Lower lobe of right lung (tissue), 2 donors: ENCODE measurements at places on chromosomes 2 and 18. TPM values are rescaled to one million over a fixed set of nuclear protein-coding genes. Genes with fewer than 3 reads are reported as not detected.

GRCh38 chr2:172525601-172526000 is 30.3 kb upstream of the PDK1 start:
- no peaks in the 10 kb centered on the region for H3K36me3 ChIP-seq
- no peaks in the 10 kb centered on the region for H3K27me3 ChIP-seq
- DNase-seq = no peak
- no peaks in the 10 kb centered on the region for H3K4me1 ChIP-seq
- no peak overlapping the region for H3K4me3 ChIP-seq
- no peak overlapping the region for H3K27ac ChIP-seq

GRCh38 chr2:217950401-217950871 is 52.4 kb downstream of the TNS1 start:
- no peak for DNase-seq
- no peaks in the 10 kb centered on the region for H3K36me3 ChIP-seq
- peaks cover 66% of the 10 kb centered on the region for H3K4me1 ChIP-seq
- H3K27me3 ChIP-seq = no peaks in the 10 kb centered on the region
- H3K4me3 ChIP-seq = no peak overlapping the region

The SERPINB3 gene
- total RNA-seq = not detected

GRCh38 chr2:1594123-1594372 is 150.3 kb downstream of the PXDN start:
- H3K27ac ChIP-seq = no peak overlapping the region
- peaks cover 30% of the 10 kb centered on the region for H3K4me1 ChIP-seq
- DNase-seq = no peak
- no peaks in the 10 kb centered on the region for H3K36me3 ChIP-seq
- no peak overlapping the region for H3K4me3 ChIP-seq

DNA sequence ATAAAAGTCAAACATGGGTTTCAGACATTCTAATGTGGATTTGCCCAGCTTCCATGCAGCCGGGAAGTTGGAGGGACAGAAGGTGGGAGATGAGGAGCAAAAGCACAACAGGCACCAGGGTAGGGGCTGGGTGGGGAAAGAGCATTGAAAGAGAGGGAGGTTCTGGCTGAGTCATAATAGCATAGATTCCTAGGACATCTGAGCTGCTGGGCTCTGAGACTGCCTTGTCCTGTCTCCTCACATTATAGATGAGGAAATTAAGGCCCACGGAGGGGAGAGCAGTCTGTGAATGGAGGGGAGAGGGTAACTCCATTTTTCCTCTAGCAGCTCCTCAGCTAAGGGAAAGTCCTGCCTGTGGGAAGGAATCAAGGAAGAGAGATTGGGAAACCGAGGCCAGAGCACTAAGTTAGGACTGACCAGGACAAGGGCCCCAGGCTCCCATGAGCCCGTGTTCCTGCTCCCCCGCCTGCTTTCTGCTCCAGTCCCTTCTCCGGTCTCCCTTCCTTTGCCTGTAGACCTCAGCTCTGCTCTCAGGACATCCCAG is 26.2 kb downstream of the SH2D6 start:
- H3K36me3 ChIP-seq = no peaks in the 10 kb centered on the region
- H3K27me3 ChIP-seq = no peaks in the 10 kb centered on the region
- DNase-seq = no peak
- H3K27ac ChIP-seq = no peak overlapping the region
- no peak overlapping the region for H3K4me3 ChIP-seq

The MGAT5 gene
- total RNA-seq = 61.7 TPM

DNA sequence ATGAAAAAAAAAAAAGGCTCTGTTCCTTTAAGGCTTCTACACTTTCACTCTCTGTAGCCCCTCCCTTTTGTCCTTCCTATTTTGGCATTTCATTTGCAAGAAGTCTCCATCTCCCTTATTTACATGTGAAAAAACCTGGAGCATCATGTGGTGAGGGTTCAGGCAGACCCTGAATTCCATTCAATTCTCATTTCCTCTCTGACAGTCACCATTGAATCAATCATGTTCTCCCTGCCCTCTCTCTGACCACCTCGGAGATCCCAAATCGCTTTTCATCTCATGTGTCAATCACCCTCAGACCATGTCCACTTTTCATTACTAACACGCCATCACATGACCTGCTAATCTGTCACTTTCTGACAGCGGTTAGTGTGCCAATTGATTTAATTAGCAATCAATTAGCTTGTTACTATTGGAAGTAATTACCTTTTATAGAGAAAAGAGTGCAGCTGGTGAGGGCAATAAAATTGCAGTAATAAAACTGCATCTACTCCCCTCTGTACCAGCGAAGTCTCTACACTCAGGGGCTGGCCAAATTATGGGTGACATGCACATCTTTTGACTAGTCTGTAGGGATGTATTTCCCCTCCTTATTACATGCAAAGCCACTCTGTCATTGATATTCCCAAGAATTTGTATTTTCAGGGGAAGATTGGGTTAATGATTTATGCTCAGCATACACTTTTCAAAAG is 317.4 kb downstream of the EN1 start:
- H3K4me3 ChIP-seq = no peak overlapping the region
- H3K27ac ChIP-seq = no peak overlapping the region
- no peaks in the 10 kb centered on the region for H3K27me3 ChIP-seq
- no peak for DNase-seq
- no peaks in the 10 kb centered on the region for H3K36me3 ChIP-seq
- no peaks in the 10 kb centered on the region for H3K4me1 ChIP-seq

DNA sequence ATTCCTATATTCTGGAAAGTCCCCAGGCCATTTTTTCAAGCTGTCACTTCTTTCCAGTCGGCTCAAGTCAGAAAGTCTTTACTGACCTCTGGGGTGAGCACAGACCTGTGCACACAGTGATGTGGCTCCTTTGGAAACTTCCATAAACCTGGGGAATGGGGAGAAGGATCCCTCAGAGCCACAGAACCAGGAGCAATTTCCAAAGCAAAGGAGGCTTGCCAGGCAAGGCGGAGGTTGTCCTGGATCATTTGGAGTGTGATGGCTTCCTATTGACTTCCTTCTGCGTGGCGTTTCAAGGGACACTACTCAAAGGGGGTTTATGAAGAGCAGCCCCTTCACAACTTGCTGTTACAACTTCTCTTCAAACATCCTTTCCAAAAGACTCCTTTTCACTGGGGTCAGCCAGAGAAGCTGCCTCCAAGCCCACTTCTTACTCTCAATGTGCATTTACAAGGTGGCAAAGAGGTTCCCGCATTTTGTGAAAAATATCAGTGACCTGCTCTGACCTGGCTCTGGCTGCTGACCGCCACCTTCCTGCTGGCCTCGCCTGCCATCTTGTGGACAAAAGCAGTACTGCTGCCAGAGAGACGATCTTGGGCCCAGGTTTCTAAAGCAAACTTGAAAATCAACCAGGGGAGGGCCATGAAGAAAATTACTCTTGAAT is 18.2 kb upstream of the TMEM247 start:
- peaks cover 34% of the 10 kb centered on the region for H3K4me1 ChIP-seq
- no peaks in the 10 kb centered on the region for H3K36me3 ChIP-seq
- DNase-seq = peak; percentile 81

The MDH1B gene
- 3.3 TPM for total RNA-seq

GRCh38 chr2:220065581-220065980 is 438.2 kb downstream of the SLC4A3 start:
- H3K4me3 ChIP-seq = no peak overlapping the region
- no peaks in the 10 kb centered on the region for H3K27me3 ChIP-seq
- no peaks in the 10 kb centered on the region for H3K36me3 ChIP-seq
- no peak for DNase-seq
- H3K4me1 ChIP-seq = no peaks in the 10 kb centered on the region
- H3K27ac ChIP-seq = no peak overlapping the region

GRCh38 chr2:225468131-225468530 is 68.6 kb downstream of the NYAP2 start:
- no peaks in the 10 kb centered on the region for H3K27me3 ChIP-seq
- no peak for DNase-seq
- H3K27ac ChIP-seq = no peak overlapping the region
- no peaks in the 10 kb centered on the region for H3K4me1 ChIP-seq
- no peaks in the 10 kb centered on the region for H3K36me3 ChIP-seq
- no peak overlapping the region for H3K4me3 ChIP-seq

DNA sequence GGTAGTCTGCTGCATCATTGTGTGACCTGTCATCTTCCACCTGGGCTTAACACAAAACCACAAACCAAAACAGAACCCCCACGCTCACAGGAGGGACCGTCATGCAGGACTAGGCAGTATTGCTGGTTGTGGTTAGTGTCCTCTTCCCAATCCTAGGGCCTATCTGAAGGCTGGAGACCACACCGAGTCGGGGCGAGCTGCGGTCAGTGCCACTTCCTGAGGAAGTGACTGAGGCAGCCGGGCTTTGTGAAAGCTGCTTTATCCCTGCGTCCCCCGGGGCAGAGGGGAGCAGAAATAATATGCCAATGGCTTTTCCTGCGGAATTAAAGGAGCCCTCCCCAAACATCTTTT is 22.9 kb downstream of the ZNF532 start:
- no peaks in the 10 kb centered on the region for H3K27me3 ChIP-seq
- H3K4me1 ChIP-seq = peaks cover 31% of the 10 kb centered on the region
- peak overlapping the region; percentile 68 for H3K27ac ChIP-seq
- DNase-seq = peak; percentile 81
- H3K4me3 ChIP-seq = peak overlapping the region; percentile 6

The WIPF1 gene
- 84.4 TPM for total RNA-seq

The SCG2 gene
- 0.71 TPM for total RNA-seq

The ZEB2 gene
- total RNA-seq = 220 TPM

The LYG2 gene
- total RNA-seq = not detected

The FBLN7 gene
- total RNA-seq = 2.0 TPM

DNA sequence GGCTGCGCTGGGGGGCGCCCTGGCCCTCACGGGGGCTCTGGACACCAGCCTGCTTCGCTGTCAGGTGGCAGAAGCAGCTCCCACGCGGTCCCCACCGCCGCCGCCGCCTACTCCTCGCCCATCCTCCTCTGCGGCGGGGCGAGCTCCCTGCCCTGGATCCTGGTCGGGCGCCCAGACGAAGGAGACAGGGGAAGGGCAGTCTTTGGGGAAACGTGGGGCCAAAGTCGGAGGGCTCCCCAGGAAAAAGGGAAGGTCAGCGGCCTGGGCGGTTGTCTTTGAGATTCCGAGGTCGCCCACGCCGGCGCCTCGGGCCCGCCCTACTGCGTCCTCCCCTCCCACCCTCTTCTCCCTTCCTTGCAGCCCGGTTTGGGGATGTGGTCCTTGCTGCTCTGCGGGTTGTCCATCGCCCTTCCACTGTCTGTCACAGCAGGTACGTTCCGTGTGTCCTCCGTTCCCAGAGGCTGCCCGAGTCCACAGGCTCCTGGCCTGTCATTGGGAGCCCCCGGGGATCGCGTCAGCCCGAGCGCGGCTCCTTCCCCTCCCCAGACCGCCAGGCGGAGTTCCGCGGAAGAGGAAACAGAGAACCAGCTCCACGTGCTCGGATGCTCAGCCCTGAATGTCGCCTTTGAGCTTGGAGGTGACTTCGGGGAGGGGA is 800 bp downstream of the IL1RL2 start:
- no peak overlapping the region for H3K27ac ChIP-seq
- DNase-seq = peak; percentile 69
- peak overlapping the region; percentile 58 for H3K4me3 ChIP-seq
- no peaks in the 10 kb centered on the region for H3K36me3 ChIP-seq

DNA sequence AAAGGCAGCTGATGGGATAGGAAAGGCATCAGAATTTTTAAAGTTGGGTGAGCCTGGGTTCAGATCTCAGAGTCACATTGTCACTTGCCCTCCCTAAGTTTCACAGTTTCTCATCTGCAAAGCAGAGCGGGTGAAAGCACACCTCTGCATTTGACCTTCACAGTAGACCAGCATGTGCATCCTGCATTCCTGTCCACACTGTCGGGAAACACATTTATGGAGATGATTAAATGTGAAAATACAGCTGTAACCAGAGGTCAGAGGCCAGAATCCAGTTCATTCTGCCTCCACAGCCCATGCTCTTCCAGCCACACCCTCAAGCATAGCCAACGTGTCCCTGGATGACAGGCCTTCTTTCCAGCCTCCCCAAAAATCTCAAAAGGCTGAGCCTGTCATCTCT is 392.0 kb upstream of the MYT1L start:
- H3K36me3 ChIP-seq = no peaks in the 10 kb centered on the region
- DNase-seq = no peak
- no peak overlapping the region for H3K27ac ChIP-seq
- no peaks in the 10 kb centered on the region for H3K27me3 ChIP-seq

GRCh38 chr18:58056852-58057251 is 12.8 kb downstream of the NEDD4L start:
- DNase-seq = no peak
- H3K36me3 ChIP-seq = no peaks in the 10 kb centered on the region
- no peak overlapping the region for H3K27ac ChIP-seq
- no peaks in the 10 kb centered on the region for H3K27me3 ChIP-seq

GRCh38 chr2:28370354-28370753 is 22.3 kb upstream of the FOSL2 start:
- no peak overlapping the region for H3K4me3 ChIP-seq
- H3K36me3 ChIP-seq = no peaks in the 10 kb centered on the region
- DNase-seq = no peak
- peaks cover 21% of the 10 kb centered on the region for H3K4me1 ChIP-seq
- no peak overlapping the region for H3K27ac ChIP-seq

The OR6B2 gene
- total RNA-seq = not detected

- peaks cover 18% of the 10 kb centered on the region for H3K36me3 ChIP-seq
- H3K27ac ChIP-seq = no peak overlapping the region
- H3K4me1 ChIP-seq = no peaks in the 10 kb centered on the region
- H3K27me3 ChIP-seq = no peaks in the 10 kb centered on the region
- no peak for DNase-seq
- no peak overlapping the region for H3K4me3 ChIP-seq
These were observed 44.3 kb downstream of the SNRPD1 start for GRCh38 chr18:21656402-21656801.

DNA sequence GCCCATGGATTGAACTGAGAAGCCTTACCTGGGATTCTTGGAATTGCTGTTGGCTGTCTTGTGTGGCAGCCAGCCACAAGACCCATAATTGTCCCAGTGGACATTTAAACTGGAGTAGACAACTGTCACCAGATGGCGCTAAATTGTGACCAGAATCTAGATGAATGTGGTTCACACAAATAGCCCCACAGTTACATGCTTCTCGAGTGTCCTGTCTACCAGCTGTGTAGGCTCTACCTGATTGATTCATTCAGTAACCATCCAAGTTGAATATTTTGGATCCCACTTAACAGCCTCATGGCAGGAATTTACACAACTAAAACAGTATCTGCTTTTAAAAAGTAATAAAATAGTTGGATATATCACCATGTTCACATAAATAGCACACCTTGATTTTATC is 73.2 kb downstream of the MAP4K4 start:
- H3K36me3 ChIP-seq = no peaks in the 10 kb centered on the region
- no peaks in the 10 kb centered on the region for H3K27me3 ChIP-seq
- no peak overlapping the region for H3K27ac ChIP-seq

DNA sequence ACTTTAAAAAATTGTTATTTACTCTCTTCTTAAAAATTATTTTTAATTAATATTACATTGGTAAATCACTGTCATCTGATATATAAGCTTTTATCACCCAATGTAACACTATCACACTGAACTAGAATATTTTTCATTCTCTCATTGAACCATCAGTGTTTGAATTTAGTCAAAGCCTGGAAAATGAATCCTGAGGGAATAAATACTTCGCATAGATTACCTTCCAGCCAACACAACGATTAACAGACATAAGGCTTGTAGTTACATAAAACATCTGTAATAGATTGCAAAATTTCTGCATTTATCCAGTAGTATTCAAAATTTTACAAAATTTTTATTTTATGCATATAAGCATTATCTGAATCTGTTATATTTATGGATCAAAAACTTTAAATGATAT is 314.9 kb downstream of the ERBB4 start:
- DNase-seq = no peak
- no peaks in the 10 kb centered on the region for H3K4me1 ChIP-seq
- no peak overlapping the region for H3K27ac ChIP-seq
- no peaks in the 10 kb centered on the region for H3K36me3 ChIP-seq
- H3K27me3 ChIP-seq = no peaks in the 10 kb centered on the region
